ENCODE measurements at places on chromosomes 7 and 10.

GRCh38 chr7:104656467-104656866 lies 328.1 kb downstream of the LHFPL3 start:
- DNase-seq: no peak

DNA sequence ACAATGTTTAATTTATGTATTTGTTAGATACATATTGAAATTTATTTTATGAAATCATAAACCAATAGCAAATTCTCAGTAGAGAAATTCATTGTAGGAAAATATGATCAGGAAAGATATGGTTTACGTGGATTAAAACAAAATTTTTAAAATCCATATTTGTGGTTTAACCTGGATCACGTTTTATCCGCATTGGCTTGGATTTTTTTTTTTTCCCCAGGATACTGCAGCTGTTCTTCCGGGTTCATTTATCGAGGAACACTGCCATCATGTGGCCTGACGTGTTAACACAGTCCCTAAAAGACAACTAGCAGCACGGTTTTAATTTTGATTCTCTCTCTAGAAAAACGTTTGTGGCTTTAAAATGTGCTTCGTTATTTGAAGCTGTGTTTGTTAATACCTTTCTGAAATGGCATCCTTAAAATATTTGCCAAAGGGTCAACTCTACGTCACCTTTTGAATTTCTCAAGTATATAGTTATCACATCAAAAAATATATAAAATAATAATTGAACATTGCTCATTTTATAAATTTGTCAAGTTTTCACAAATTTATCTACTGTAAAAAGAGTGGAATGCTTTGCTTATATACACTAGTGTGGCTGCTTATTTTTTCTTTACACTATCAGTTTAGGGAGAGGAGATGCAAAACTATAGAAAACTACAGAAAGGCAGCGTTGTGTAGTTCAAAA lies 8.7 kb upstream of the ASB4 start:
- peak; percentile 1 for DNase-seq

DNA sequence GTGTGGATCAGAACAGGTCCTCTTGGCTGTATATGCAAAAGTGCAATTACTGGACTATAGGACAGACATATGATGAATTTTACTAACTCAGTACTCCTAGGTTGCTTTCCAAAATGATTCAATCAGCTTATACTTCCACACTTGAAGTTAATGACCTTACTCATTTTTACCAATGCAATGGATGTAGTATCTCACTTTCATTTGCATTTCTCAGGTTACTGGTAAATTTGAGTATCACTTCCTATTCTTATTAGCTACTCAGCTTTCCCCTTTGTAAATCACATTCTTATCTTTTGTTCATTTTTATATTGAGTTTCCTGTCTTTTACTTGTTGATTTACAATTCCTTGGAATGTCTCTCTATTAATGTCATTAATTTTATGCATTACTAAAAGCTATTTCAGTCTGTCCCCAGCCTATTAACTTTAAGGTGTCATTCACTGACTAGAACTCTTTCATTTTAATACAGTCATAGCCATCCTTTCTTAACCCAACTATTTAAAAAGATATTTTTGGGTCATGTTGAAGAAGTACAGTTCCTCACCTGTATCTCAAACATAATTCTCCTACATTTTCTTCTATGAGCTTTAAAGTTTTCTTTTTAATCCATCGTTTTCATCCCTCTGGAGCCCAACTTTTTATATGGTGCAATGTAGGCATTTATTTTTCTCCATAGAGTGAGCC lies 88.6 kb downstream of the VIM start:
- no peak for DNase-seq

DNA sequence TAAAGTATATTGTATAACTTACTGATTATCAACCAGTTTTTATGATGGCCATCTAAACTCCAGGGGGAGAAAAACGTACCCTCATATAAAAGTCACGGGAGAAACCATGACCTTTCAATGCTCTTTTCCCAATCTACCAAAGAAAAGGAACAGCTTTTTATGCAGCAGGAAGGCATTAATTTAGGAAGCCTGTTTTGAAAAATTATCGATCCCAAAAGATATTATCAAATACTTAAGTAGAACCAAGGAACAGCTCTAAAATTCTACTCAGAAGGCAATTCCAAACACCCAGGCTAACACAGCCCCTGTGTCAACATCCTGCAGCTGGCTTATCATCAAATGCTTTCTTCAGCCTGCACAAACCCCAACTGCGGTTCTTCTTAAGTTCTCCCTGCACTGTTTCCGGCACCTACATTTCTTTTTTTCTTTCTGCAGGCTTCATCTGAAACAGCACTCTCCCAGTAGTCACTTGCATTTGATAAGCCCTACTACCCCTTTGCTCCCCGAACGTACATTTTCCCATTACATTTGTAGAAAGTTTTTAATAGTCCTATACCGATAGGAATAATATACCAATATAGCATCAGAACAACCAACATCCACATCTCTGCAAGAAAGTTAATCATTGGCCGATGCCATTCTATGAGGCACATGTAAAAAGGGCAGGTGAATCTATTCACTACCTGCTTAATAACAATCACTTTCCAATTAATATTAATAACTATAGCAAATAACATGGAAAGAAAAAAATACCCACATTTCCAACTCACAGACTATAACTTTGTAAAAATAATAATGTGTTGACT lies 47.9 kb downstream of the PIP4K2A start:
- no peak for DNase-seq

- no peak for DNase-seq
These were observed 556.8 kb upstream of the GALNT17 start for GRCh38 chr7:70574970-70575799.

- DNase-seq: no peak
These were observed 190.2 kb upstream of the HABP2 start for GRCh38 chr10:113362645-113363091.

GRCh38 chr7:116500078-116500853 lies 728 bp downstream of the CAV2 start:
- no peak for DNase-seq

- no peak for DNase-seq
These were observed 18.1 kb upstream of the ATAD1 start for GRCh38 chr10:87836098-87836497.

- DNase-seq: no peak
These were observed 137.8 kb upstream of the CNTNAP2 start for GRCh38 chr7:145978769-145979168.

DNA sequence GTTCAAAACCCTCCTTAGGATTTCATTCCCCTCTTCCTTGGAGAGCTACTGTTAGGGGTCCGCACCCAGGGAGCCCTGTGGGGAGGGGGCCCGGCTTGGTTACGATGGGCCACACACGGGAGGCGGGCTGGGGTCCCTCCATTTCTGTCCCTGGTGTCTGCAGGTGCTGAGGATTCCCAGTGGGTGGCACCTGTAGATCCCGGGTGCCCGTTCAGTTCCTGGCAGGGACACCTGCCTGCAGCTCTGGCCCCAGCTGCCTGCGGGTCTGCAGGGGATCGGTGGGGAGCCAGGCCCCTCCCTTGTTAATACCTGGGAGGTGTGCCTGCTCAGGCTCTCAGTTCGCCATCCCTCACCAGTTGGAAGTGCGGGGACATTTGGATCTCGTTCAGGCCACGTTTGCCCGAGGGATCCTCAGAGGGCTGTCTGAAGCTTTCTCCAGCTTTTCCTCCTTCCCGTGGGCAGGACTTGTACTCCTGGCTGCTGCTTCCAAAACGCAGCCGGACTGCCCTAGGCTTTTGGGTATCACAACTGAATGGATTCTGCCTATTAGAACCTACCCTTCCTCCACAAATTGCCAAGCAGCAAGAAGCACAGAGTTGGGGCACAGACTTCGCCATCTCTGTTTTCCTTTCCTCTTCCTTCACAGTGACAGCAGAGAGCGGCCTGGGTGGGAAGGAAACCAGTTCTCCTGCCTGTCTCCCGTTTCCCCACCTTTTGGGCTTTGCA lies 22.3 kb upstream of the IL15RA start:
- no peak for DNase-seq

DNA sequence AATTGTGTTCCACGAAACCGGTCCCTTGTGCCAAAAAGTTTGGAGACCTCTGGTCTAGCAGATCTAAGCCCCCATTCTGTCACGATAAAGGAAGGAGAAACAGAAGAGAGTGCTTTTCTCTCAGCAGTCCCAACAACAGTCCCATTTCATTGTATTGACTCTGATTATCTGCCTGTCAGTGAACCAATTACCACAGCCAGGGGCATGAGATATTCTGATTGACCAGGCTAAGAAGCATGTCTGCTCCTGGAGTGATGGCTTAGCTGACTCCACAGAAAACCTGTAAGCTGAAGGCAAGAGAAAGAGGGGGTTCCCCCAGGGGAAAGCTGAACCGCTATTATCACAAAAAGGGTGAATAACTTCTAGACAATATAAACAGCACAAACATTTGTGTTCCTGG lies 765.4 kb downstream of the SORCS1 start:
- DNase-seq: no peak

- DNase-seq: no peak
These were observed 499.3 kb downstream of the INHBA start for GRCh38 chr7:41203542-41203941.
